ENCODE measurements at places on chromosomes 1 and 21.

GRCh38 chr1:19734472-19734999 lies 65.2 kb downstream of the TMCO4 start:
- DNase-seq = no peak

- no peak for DNase-seq
These were observed 28.7 kb downstream of the PTGFR start for GRCh38 chr1:78519446-78519845.

DNA sequence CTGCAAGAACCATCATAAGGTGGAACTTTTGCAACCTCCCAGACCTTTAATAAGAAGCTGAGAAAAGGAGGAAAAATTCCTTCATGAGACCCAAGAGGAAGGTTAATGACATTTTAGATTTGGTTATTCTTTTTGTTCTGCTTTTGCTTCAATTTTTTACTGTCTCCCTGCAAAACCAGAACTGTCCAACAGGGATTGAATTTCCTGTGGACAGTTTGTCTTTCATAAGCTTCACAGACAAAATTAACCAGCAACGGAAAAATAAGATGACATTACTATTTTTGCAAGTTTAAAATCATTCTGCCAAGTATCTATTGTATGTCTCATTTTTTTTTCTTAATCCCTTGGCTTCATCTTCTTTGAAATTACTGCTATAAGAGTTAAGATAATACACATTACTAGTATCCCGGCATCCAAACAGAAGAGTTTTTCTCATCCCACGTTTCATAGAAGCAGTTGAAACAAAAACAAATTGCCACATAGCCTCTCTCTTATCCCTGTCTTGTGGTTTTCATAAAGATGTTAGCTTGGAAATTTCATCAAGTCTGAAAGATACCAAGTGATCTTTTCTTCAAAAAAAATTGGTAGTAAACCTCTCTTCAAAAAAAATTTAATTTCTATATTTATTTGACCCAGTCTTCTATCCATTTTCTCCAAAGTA lies 465.3 kb upstream of the PTBP2 start:
- no peak for DNase-seq

- no peak for DNase-seq
These were observed 207.8 kb downstream of the TOMM20 start for GRCh38 chr1:234920843-234921140.

DNA sequence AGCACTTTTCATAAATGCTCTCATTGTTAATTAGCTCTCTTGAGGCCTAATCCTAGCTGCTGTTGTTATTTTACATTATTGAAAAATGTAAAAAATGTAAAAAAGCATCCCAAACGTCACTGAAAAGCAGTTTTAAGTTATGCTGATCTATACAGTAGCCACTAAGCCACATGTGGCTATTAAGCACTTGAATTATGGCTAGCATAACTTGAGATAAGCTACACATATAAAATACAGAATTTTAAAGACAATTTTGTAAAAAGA lies 18.4 kb upstream of the DNASE2B start:
- no peak for DNase-seq
